ENCODE measurements at places on chromosomes 1 and 21.

GRCh38 chr21:45482899-45483821 lies 59.1 kb downstream of the SLC19A1 start:
- peak; percentile 41 for DNase-seq

GRCh38 chr1:8560611-8561544 lies 243.0 kb downstream of the SLC45A1 start:
- no peak for DNase-seq

GRCh38 chr1:117003223-117003875 lies 1.8 kb downstream of the CD101 start:
- no peak for DNase-seq

DNA sequence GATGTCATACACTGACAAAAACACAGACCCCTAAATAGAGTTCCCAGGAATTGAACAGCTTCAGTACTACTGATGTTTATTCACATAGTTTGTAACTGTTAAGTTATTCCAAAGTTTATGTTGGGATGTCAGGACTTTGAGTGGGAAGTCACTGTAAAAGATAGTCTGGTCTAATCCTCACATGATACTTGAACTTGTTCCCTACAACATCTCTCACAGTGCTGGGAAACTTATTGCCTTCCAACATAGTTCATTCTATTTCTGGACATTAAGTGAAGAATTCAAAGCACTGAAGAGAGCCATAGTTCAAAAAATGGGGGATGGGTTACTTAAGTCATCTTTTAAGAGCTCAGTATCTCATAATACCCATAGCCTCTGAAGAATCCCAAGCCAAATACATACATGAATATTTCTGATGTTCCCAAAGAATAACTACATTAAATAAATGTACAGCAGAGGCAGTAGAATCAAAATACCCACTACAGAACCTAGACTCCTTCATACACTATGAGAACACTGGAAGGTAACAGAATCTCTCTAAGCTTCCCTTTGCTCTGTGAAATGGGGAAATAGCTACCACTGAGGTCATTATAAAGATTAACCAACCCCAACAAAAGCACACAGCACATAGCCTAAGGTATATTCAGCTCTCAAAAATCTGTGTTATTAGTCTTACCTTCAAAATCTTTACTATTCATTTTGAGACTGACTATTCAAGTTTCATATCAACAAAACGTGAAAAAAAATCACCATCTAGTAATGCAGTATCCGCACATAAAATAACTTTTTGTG lies 81.4 kb downstream of the ESRRG start:
- no peak for DNase-seq

GRCh38 chr1:64458915-64459314 lies 11.0 kb upstream of the CACHD1 start:
- DNase-seq = no peak

DNA sequence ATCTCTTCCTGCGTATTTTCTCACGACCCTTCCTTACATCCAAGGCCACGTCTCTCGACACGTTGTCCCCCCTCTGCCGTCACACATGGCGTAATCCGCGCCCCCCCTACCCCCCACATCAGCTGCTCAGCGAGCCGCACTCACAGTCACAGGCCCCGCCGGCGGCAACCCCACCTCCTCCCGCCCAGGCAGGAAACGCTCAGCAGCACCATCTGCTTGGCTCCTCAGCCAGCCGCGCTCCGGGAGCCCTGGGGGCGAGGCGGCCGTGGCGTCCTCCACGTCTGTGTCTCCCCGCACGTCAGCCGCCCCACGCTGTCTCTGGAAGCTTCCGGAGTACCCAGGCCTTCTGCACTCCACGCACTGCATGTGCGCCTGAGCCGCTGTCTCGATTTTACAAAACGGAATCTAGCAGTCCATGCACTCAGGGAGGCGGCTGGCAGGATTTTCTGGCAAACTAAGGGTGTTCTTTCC lies 64.6 kb downstream of the SIK1 start:
- DNase-seq = peak; percentile 81

GRCh38 chr1:228316589-228317387 lies 89.8 kb downstream of the TRIM11 start:
- DNase-seq = no peak

GRCh38 chr1:212595787-212596714 lies 12.5 kb upstream of the ATF3 start:
- peak; percentile 40 for DNase-seq

DNA sequence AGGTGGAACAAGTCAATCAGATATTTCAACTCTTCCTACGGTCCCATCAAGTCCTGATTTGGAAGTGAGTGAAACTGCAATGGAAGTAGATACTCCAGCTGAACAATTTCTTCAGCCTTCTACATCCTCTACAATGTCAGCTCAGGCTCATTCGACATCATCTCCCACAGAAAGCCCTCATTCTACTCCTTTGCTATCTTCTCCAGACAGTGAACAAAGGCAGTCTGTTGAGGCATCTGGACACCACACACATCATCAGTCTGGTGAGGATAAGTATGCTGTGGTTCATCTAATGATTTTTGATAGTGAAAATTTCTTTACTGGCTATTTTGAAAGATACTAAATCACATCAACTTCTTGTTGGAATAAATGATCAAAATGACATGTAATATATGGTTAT lies 67.7 kb upstream of the MPC2 start:
- no peak for DNase-seq

DNA sequence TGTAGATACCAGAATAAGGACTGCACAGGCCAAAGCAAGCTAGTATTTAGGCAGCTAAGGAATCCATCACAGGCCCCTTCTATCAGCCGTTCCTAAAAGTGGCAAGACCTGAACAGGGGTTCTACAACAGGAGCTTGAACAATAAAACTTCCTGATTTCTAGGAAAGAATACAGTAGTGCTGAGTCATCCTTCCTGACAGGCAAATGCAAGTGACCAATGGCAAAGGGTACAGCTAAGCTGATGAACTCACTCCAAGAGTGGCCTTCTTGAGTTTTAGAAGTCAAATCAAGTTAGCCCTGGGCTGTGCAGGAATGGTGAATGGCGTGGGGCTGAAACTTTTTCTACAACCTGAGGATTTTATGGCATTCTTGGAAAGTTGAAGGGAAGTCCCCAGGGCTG lies 112.9 kb downstream of the GREM2 start:
- no peak for DNase-seq

- DNase-seq = no peak
These were observed 1.6 kb downstream of the NEGR1 start for GRCh38 chr1:72280711-72281110.

- DNase-seq = no peak
These were observed 23.4 kb downstream of the OLFML3 start for GRCh38 chr1:114002492-114003239.

- DNase-seq = no peak
These were observed 154.7 kb downstream of the CACNA1E start for GRCh38 chr1:181637998-181638397.

DNA sequence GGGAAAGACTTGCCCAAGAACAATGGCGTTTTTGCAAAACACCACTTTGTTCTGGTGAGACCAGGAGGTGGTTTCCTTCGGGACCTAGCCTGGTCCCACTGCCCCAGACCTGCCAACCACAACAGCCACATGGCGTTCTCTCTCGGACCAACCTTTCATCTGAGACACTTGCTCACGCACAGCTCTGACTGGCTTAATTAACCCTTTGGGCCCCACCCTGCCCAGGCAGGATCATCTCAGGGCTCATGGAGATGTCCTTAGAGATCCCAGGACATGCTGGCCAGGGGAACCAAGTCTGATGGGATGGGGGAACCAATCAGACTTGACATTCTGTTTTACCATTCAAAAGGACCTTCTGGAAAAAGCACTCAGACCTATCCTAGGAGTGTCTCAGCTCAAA lies 97.8 kb upstream of the SLC2A1 start:
- DNase-seq = no peak

DNA sequence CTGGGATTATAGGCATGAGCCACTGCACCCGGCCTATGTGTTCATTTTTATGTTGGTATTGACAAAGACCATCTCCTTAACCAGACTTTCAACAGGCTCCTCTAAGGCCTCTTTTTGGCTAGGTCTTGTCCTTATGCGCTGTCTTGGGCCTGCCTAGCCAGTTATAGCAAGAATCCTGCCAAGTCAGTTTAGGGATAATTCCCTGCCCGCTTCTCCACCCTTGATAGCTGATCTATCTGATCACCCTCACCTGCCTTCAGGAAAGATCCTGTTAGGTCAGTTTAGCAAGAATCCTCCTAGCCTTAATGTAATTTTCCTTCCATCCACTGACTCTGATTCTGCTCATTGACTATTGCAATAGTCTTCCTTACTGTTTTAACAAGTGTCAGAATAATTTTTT lies 2.4 kb upstream of the B4GALT3 start:
- no peak for DNase-seq

DNA sequence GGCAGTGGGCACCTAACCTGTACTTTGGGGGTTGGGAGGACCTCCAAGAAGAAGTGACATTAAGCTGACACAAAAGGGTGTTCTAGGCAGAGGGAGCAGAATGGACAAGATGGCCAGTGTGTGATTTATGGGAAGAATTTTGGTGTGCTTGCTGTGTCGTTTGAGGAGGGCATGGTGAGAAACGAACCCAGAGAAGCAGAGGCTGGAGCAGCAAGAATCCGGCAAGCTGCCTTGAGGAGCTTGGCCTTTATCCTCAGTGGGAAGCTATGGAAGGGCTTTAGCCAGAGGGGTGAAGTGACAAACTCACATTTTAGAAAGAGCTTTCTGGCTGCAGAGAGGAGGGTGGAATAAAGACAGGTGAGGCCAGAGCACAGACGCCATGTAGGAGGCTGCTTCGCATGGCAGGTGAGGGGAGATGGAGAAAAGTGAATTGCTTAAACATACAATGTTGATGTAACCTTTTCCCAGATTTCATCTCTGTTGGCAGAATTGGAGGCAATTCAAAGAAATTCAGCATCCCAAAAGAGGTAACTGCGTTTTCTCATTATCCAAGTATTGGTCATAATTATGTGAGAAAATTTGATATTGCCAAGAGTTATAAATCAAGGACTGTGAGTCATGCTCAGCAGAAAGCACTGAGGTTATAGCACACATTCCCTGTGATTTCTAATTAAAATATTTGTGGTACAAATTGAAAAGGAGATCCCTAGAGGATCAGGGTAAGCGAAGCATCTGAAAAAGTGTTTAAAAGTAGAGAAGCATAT lies 26.5 kb downstream of the TRIM45 start:
- DNase-seq = no peak

DNA sequence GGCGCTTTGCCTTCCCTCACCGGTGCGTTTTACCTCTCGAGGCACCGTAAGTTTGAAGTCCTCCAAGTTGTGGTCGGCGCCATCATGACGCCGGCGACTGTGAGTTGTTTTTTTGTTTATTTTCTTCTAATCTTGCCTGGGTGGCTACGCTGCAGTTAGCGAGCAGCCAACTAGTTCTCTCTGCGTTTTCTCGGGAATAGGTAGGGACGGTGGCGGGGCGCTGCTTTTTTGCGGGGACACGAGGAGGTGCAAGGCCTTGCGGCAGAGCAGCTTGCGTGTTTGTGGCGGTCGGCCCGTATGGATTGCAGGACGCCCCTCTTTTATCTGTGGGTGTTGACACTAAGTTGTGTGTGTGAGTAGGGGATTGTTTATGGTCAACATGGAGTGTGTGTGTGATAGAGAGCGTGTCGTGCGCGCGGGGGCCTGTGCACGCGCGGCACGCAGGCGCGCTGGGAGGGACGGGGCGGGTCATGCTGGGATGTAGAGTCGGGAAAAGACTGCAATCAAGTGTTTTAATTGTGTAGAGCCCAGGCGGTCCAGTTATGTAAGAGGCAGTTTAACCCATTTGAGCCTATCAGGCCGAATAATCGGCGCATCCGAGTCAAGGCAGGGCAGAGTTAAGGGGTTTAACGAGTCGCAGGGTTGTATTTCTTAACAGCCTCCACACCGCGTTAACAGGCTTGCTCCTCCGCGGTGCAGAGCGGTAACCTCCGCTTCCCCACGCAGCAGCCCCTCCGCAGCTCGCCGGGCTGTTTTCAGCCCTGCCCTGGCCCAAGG lies 1.2 kb upstream of the NEGR1 start:
- no peak for DNase-seq

DNA sequence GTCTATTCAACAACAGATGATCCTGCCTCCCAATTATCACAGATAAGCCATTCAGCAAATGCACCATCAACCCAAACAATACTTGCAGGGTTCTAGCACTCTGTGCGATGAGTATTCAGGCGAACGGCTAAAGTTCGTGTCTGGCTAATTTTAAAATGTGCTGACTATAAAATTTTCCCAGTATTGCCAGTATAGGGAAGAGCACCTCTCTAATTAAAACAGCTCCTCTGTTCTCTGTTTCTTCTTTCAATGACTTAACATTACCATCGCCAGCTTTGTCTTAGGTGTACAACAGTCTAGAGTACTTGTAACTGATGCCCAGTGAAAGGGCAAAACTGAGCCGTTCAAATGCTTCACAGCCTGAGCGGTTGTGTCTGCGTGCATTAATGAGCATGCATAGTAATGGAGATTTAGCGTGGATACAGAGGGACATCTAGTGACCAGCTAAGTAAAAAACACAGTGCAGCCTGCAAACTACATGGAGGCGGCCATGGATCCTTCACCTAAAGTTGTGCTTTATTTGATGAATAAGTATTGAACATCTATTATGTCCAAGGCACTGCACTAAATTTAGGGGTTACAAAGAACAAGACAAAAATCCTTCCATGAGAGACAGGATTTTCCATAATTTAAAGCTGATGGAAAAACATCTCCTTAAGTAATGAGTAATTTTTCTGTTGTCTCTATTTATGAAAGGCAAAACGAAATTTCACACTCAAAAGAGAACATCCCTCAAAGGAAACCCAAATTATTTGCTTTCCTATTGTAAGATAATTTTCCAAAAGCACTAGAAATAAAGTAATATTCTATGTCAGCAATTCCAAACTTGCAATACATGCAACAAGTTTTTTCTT lies 120.0 kb downstream of the SETD4 start:
- no peak for DNase-seq

GRCh38 chr1:178962853-178963711 lies 62.6 kb upstream of the FAM20B start:
- DNase-seq = no peak

GRCh38 chr1:175274368-175274767 lies 81.8 kb upstream of the KIAA0040 start:
- DNase-seq = no peak

DNA sequence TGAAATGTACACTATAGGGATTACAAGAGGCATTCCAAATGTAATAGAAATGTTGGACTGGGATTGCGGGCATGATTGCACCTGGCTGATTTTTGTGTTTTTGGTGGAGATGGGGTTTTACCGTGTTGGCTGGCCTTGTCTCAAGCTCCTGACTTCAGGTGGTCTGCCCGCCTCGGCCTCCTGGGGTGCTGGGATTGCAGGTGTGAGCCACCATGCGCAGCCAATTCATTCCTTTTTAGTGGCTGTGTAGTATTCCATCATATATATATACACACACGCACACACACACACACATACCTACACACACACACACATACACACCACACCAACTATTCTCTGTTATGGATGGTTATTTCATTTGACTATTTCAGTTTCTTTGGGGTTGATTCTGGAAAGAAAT lies 4.7 kb upstream of the ATP6V1G3 start:
- DNase-seq = no peak

DNA sequence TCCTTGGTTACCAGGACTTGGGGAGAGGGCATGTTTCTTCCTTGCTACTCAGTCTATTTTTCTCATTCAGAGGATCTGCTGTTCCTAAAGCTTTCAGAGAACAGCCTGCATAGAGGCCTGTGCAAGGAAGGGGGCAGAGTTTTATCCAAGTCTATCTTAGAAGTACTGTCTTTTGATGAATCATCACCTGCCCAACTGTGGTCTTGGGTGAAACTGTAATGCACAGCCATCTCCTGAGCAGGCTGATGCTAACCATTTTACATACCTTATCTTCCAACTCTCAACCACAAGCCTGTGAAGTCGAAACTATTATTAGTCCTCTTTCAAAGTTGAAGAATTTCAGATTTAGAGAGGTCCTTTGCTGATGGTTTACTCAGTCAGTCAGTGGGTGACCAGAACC lies 368.0 kb downstream of the HHAT start:
- DNase-seq = no peak

GRCh38 chr1:51673279-51673678 lies 56.4 kb downstream of the OSBPL9 start:
- DNase-seq = no peak
